ENCODE measurements at places on chromosomes 2 and 18. TPM values are rescaled to one million over a fixed set of nuclear protein-coding genes. Genes with fewer than 3 reads are reported as not detected.

TANC1 gene
- 39.5 TPM for total RNA-seq

DNA sequence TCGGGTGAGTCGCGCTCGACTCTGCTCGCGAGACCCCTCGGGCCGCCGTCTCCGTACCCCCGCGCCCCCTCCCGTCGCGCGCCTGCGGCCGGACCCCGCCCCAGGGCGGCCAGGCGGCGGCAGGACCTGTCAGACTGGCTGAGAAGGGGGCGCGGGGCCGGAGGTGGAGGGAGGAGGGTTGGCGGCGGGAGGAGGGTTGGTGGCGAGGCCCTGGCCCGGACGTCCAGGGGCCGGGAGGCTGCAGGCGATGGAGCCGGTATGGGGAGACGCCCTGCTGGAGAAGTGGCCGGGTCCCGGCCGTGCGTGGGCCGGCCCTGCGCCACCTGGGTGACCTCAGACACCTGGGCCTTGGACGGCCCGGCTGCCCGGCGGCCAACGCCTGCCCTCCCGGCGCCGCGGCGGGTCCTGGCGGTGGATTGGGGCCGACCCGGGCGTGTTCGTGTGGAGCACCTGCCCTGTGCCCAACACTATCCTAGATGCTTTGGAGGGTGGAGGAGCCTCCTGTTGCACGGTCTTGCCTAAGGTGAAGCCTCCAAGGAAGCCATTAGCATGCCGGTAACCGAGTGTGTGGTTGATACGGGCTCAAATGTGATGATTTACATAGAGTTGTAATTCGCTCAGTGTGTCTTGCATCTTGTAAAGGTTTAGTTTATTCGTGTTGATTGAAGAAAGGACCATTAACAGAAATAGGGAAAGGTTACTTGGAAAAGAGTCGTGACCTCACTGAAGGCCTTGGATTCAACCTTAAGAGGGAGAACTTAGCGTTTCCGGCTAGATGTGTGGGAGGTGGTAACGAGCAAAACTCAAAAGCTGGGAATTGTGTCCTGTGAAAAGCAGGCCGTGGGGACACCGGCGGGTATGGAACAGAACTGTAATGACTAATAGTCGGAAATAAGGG lies 550 bp downstream of the MYL12B start:
- H3K27me3 ChIP-seq = no peaks in the 10 kb centered on the region
- no peak for DNase-seq
- H3K36me3 ChIP-seq = peaks cover 20% of the 10 kb centered on the region
- H3K27ac ChIP-seq = peak overlapping the region; percentile 95
- H3K4me3 ChIP-seq = peak overlapping the region; percentile 81

DNA sequence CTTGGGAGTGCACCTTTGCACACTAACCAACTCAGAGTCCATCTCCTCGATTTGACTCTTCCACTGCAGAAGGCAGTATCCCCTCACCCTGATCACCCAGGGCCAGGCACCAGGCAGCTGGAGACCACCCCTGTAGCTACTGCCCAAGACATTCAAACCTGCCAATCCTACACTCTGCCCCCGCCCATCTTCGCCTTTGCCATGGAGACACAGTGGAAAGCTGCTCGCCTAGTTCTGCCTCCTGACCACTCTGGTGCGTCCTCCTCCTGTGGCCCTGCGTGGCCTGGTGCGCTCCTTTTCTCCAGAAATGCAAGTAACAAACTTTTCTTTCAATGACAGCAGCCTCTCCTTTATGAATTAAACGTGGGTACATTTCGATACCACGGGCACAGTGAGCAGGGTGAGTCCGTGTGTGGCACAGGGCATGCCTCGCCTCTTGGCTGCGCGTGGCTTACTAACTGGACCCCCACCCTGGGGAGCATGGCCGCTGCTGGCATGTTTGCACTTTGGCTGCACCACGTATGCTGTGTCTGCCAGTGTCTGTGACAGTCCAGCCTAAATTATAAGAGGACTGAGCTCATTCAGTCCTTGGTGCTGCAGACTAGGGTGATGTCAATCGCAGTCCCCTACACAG lies 47.6 kb downstream of the LONRF2 start:
- H3K4me3 ChIP-seq = no peak overlapping the region
- no peak for DNase-seq
- no peaks in the 10 kb centered on the region for H3K27me3 ChIP-seq
- H3K27ac ChIP-seq = no peak overlapping the region
- H3K36me3 ChIP-seq = no peaks in the 10 kb centered on the region

CRYBA2 gene
- total RNA-seq = not detected

PAX3 gene
- total RNA-seq = not detected

- no peak overlapping the region for H3K4me3 ChIP-seq
- no peaks in the 10 kb centered on the region for H3K4me1 ChIP-seq
- no peak overlapping the region for H3K27ac ChIP-seq
- H3K27me3 ChIP-seq = no peaks in the 10 kb centered on the region
- no peak for DNase-seq
Observed at GRCh38 chr2:188966079-188966571, 8.0 kb upstream of the COL3A1 start.

DNA sequence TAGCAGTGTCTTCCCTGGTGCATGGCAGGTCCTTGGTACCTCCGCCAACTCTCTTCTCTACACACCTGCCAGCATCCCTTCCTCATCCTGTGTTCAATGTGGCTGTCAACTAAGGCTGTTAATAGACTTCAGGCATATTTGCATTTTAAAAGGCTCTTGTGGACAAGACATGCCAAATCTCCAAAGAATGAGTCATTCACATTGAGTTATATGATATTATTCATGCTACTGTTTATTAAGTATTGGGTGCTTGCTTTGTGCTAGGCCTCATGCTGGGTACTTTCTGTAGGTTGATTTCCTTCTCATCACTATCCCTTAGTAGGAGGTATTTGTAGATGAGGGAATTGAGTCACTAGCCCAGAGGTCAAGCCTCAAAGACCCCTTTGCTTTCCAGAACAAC lies 5.2 kb downstream of the MYO1B start:
- H3K27me3 ChIP-seq = peaks cover 6% of the 10 kb centered on the region
- DNase-seq = no peak
- peak overlapping the region; percentile 4 for H3K27ac ChIP-seq
- no peaks in the 10 kb centered on the region for H3K36me3 ChIP-seq

NEUROD1 gene
- not detected for total RNA-seq

DNA sequence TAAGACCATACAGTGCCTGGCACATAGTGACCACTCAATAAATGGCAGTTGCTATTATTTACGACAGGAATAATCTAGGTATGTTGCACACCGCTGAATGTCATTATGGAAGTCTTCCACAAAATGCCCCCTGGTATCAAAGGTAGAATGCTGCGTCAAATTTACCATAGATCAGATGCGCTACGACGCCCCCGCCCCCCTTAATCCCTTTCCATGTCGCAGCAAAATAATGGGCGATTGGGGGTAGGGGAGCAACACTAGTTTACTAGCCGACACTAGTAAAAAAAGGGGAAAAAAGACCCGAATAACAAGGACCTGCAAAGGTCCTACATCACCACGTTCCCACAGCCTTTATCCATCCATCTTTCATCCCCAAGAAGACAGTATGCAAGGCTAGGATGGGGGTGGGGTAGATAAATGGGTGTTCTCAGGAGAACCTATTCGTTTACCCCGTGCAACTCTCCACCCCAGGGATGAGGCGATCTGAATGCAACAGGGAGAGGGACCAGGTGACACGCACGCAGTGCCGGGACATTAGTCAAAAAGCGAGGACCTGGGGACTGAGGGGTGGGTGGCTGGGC lies 455 bp downstream of the PREPL start:
- H3K27me3 ChIP-seq = no peaks in the 10 kb centered on the region
- peak overlapping the region; percentile 94 for H3K27ac ChIP-seq
- peaks cover 29% of the 10 kb centered on the region for H3K4me1 ChIP-seq
- H3K36me3 ChIP-seq = no peaks in the 10 kb centered on the region
- no peak for DNase-seq

DNA sequence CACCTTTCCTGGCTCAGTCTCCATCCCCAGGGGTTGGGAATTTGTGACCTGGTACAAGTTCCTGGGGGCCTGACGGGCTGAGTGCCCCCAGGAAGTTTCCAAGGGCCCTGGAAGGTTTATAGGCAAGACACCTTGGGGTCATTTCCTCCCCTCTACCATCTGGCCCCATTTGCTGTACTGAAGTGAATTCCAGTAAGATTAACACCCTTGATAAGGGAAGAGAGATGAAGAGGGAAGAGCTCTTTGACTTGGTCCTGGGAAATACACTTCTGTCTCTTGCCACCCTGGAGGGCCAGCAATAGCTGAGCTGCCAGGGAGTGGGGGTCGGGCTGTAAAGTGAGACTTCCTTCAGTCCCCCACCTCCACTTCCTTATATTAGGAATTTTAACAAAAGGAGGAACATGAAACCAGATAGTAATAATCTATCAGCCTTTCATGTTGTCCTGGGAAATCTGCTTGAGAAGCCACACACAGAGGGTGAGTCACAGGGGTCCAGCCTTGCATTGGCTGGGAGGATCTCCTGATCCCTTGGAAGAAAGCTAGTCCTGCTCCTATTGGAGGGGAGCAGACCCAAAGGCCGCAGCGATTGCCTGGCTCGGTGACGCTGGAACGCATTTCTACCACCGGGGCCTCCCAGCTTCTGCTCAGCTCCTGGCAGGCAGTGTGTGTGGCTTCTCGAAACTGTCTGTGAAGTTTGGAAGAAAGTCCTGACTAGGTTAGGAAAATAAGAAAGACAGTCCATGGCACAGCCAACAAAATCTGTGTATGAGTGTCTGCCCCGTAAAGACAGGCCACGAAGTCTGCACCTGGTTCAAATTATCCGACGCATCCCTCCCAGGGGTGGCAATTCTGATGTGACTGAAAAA lies 87.3 kb downstream of the ACAA2 start:
- no peak for DNase-seq
- H3K36me3 ChIP-seq = no peaks in the 10 kb centered on the region
- H3K4me1 ChIP-seq = peaks cover 26% of the 10 kb centered on the region
- no peak overlapping the region for H3K4me3 ChIP-seq
- no peak overlapping the region for H3K27ac ChIP-seq

- H3K4me3 ChIP-seq = no peak overlapping the region
- DNase-seq = no peak
- no peak overlapping the region for H3K27ac ChIP-seq
- peaks cover 71% of the 10 kb centered on the region for H3K36me3 ChIP-seq
Observed at GRCh38 chr18:26057344-26057773, 33.1 kb downstream of the SS18 start.

- H3K36me3 ChIP-seq = peaks cover 52% of the 10 kb centered on the region
- DNase-seq = no peak
- no peak overlapping the region for H3K27ac ChIP-seq
- H3K27me3 ChIP-seq = no peaks in the 10 kb centered on the region
- no peak overlapping the region for H3K4me3 ChIP-seq
Observed at GRCh38 chr18:12960395-12960794, 12.6 kb downstream of the SEH1L start.

DNA sequence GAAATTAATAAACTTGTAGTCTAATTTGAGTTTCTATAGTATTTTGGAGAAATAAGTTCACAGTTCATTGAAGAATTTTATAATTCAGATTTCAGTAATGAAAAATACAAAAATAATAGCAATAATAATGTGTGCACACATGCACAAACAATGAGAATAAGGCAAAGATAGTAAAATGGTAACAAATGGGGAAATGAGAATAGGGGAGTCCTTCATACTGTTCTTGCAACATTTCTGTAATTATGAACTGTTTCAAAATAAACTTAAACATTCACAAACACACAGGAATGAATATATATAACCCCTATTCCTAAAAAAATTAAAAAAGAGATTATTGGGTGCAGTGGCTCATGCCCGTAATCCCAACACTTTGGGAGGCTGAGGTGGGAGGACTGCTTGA lies 63.9 kb downstream of the SPRED2 start:
- no peak overlapping the region for H3K4me3 ChIP-seq
- no peak for DNase-seq

DNA sequence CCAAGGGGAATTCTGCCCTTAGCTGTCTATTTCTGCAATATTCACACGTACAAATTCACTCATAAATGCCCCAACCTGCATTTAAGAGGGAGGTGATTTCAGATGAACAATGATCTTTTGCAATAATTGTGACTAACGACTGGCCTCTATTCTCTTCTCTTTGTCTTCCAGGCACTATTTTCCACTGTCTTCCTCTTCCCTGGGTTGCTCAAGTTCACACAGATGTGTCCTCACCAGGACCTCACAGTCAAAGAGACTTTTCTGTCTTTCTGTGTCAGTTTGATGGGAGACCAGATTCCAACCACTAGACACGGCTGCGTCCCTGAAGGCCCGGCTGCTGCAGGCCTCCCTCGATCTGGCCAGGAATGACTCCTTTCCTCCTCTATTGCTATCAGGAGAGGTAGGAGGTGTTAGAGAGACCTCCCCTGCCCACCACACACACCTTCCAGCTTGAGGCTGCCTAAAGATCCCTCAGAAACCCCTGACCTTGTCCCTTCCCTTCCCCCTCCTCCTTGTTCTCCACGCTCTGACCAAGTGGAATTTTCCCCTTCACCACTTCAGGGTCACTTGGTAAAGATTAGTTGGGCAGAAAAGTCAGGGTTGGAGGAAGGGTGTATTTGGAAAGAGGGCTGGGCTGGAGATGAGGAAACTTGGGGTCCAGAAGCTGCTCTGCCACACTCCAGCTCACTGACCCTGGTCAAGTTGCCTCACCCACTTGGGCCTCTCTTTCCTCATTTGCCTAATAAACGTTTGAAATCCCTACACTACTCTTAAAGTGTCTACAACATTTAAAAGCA lies 109.2 kb upstream of the COPS8 start:
- no peaks in the 10 kb centered on the region for H3K36me3 ChIP-seq
- no peak for DNase-seq
- H3K4me1 ChIP-seq = peaks cover 37% of the 10 kb centered on the region
- H3K27ac ChIP-seq = peak overlapping the region; percentile 36
- H3K4me3 ChIP-seq = no peak overlapping the region

NT5DC4 gene
- 0.53 TPM for total RNA-seq

NAB1 gene
- 39.9 TPM for total RNA-seq

DNA sequence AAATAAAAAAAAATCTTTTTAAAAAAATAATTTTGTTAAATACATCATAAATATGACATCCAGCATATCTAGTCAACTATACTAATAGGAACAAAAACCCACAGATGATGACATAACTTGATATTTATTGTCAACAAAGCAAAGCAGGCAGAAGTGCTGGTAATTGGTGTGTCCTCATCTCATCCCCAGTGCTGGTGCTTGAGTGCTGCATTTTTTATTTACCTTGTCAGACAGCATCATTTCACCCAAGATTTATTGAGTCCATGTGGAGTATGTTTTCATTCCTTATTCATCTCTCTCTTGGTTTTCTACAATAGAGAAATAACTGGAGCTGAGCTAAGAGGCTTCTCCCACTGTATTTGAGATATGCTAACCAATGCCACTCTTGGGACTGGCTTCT lies 191.6 kb upstream of the SLC14A2 start:
- H3K4me3 ChIP-seq = no peak overlapping the region
- H3K36me3 ChIP-seq = no peaks in the 10 kb centered on the region
- H3K4me1 ChIP-seq = no peaks in the 10 kb centered on the region

DNA sequence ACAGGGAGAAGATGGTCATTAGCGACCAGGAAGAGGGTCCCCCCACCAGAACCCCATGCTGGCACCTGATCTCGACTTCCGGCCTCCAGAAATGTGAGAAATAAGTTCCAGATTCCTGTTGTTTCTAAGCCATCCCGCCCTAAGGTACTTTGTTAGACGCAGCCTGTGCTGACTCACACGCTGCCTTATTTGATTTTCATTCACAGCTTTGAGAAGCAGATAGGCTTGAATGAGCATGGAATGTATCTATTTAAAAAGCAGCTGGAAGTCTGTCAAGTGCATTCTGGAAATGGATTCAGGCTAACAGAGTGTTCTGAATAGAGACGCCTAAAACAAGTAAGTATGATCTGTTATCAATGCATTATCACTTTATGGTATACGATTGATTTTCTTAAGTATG lies 8.3 kb upstream of the IL1R2 start:
- H3K4me1 ChIP-seq = no peaks in the 10 kb centered on the region
- no peak overlapping the region for H3K4me3 ChIP-seq
- H3K27me3 ChIP-seq = peaks cover 4% of the 10 kb centered on the region
- DNase-seq = no peak
- no peaks in the 10 kb centered on the region for H3K36me3 ChIP-seq

SPP2 gene
- total RNA-seq = not detected

Measured in lower lobe of right lung (tissue), 2 donors.